ENCODE measurements at places on chromosomes 5 and 9.
A peak's percentile ranks its signal among the peaks of the same experiment; 100 is the strongest.

- no peak for DNase-seq
These were observed 29.1 kb downstream of the TSPAN17 start for GRCh38 chr5:176676361-176676824.

- DNase-seq, result no peak
These were observed 138.7 kb downstream of the YTHDC2 start for GRCh38 chr5:113652161-113652560.

- DNase-seq, result no peak
These were observed 46.8 kb downstream of the DBH start for GRCh38 chr9:133682818-133683585.

- DNase-seq, result no peak
These were observed 581.4 kb downstream of the RAB3C start for GRCh38 chr5:59164041-59164830.

DNA sequence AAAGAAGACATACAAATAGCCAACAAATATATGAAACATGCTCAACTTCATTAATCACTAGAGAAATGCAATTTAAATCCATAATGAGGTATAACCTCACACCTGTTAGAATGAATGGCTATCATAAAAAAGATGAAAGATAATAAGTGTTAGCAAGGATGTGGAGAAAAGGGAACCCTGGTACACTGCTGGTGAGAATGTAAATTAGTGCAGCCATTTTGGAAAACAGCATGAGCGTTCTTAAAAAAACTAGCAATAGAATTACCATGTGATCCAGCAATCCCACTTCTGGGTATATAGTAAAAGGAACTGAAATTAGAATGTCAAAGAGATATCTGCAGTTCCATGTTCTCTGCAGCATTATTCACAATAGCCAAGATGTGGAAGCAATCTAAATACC lies 64.2 kb upstream of the CEP78 start:
- no peak for DNase-seq

- no peak for DNase-seq
These were observed 28.1 kb upstream of the RNU6ATAC start for GRCh38 chr9:134192311-134192950.

- DNase-seq, result no peak
These were observed 106.0 kb downstream of the ARRDC3 start for GRCh38 chr5:91277093-91277626.

GRCh38 chr5:128436749-128437188 lies 101.3 kb downstream of the FBN2 start:
- DNase-seq, result no peak

GRCh38 chr5:73338256-73339050 lies 110.1 kb downstream of the FOXD1 start:
- no peak for DNase-seq

DNA sequence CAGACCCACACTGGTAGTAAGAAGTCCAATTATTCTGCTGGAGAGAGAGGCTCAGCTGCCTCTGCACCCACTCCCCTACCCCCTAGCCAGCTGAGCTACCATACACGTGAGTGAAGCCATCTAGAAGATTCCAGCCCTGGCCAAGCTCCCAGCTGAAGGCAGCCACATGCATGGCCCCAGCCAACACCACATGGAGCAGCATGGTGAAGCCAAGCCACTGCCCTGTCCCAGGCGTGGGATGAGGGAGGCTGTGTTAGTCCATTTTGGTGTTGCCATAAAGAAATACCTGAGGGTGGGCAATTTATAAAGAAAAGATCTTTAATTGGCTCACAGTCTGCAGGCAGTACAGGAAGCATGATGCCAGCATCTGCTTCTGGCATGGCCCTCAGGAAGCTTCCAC lies 20.0 kb upstream of the VDAC1 start:
- DNase-seq, result no peak

- DNase-seq, result no peak
These were observed 168.4 kb downstream of the GADD45G start for GRCh38 chr9:89773170-89773569.

DNA sequence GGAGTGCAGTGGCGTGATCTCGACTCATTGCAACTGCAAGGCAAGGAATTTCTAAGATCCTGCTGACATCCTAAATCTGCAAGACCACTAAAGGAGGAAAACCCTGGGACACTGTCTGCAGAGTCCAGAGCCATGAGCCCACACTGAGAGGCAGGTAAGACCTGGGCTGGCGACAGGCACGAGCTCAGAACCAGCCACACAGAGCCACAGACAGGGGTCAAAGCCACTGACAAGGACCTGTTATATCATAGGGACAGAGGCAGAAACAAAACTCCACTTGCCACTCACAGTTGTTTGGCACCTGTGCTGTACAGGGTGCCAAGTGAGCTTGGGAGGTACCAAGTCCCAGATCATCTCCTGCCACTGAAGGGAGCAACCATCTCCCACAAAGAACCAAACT lies 34.2 kb downstream of the IPPK start:
- peak; percentile 47 for DNase-seq

- DNase-seq, result no peak
These were observed 15.8 kb downstream of the MARCHF3 start for GRCh38 chr5:127014573-127014972.

DNA sequence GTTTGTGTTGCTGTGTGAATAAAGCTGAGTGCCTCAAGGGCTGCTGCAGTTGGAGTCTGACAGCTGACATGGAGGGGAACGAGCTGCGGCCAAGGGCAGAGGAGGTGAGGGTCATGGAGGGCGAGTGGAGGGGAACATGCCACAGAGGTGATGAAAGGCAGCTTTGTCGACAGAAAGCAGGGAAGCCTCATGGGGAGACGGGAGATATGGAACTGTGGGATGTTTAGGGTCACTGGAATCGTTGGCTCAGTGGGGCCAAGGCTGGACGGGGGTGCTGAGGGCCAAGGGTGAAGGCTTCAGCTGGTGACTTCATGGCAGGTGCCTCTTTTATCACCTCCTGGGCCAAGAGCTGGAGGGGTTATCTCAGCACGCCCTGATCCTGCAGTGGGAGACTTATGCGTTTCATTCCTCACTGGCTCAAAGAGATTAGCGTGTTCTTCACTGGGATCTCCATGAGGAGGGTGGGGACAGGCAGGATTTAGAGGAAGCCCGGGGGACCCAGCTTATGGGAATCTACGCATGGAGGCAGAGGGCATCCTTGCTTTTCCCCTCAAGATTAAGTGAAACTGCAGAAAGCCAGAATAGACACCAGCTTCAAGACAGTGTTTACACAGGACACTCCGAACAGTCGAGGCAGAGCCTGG lies 42.2 kb downstream of the FAM240B start:
- DNase-seq, result no peak

GRCh38 chr5:107100121-107100520 lies 570.6 kb downstream of the EFNA5 start:
- no peak for DNase-seq

DNA sequence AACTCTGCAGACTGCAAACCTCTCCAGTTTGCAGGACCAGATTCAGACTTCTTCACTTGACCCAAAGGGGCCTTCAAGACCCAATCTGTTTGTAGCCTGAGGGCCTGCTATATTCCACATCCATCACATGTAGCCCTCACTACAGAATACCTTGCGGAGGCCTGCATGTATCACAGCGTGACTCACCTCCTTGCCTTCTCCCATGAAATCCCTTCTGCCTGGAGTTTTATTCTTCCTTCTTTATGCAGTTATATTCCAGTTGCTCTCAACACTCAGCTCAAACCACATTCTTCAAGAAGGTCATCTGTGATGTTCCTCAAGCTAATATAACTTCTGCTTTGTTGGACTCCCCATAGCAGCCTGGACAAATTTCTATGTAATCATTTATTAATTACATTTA lies 198.5 kb upstream of the PTGER4 start:
- DNase-seq, result no peak

DNA sequence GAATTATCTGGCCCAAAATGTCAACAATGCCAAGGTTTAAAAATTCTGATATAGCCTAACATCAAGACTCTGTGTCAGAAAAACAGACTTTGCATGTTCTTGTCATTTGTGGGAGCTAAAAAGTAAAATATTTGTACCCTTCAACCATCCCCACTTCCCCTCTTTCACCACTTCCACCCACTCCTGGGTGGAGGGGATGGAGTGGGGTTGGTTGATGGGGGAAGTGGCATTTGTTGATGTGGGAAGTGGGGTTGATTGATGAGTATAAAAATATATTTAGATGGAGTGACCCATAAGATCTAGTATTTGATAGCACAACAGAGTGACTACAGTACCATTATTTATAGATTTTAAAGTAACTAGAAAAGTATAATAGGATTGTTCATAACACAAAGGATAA lies 55.0 kb upstream of the C9orf72 start:
- no peak for DNase-seq

- DNase-seq, result no peak
These were observed 180.0 kb downstream of the KIF4B start for GRCh38 chr5:155193483-155194107.

- DNase-seq, result no peak
These were observed 3.6 kb upstream of the PCDHA2 start for GRCh38 chr5:140791089-140791488.

GRCh38 chr5:175148636-175149172 lies 295.3 kb downstream of the DRD1 start:
- no peak for DNase-seq

DNA sequence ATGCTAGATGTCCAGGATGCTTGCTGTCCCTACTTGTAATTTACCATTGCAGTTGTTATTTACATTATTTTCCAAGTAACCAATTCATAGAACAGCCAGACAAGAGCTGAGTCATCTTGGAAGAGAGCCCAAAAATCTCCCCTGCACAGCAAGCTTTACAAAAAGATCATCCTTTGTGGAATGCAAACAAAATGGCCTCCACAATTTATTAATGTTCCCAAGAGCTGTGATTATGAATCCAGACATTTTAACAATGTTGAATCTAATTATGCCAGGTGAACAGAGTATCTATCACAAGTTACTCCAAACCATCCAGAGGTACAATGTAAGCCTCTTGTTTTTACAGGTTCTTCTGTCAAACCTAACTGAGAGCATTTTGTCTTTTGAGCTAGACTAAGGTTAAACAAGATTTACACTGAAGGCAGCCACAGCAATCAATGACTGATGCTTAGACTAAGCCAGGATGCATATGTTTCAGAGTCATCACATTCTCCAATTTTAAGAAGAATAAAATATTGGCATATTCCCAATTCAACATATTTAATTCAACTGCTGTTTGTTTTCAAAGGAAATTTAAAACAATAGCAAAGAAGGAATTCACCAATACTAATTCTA lies 95.3 kb upstream of the SLC12A2 start:
- DNase-seq, result no peak

GRCh38 chr5:68233075-68233474 lies 17.5 kb downstream of the PIK3R1 start:
- DNase-seq, result no peak

- DNase-seq, result no peak
These were observed 12.0 kb downstream of the TTC33 start for GRCh38 chr5:40743771-40744170.

DNA sequence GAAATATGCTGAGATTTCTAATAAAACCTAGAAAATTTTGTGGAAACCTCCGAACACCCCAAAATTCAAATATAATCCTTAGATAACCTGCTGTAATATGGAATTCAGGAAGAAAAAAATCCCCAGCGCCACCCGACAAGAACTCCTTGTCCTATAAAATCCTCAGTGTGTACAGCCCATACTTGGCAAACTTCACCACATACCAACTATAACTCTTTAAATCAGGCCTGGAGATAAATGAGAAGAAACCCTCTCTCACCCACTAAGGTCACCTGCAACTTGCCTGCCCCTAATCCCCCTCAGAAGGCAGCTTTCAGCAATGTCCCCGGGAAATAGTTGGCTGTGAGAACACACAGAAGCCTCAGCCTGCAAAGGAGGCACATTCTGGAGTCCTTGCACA lies 90.5 kb downstream of the SH3TC2 start:
- DNase-seq, result no peak

DNA sequence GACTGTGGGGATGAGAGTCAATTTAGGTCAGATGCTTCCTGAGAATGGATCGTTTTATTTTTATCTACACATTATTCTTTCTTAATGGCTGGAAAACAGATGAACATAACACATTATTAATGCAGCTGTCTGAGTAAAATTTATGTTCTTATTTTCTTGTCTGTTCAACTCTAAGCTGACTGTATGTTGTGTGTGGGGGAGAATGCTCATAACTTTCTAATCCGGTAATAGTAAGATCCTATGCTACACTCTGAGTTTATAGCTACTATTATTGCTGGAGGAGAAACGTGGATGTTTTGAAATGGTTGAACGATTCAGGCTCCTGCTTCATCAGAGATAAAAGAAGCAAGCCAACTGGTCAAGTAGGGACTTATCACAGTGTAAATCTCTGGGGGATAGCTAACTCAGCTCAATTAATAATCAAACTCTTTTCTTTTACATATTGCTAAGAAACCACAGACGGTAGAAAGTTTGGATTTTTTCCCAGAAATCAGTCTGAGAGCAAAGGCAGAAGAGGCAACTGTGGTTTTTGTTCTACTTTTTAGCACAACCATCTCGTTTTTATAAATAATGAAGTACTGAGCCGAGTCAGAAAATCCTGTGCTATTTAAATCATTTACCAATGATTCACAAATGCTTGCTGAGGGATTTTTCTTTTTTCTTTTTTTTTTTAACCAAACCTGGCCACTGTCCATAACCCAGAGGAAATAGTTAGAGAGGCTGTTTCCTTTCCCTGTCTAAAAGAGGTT lies 265.0 kb upstream of the FAM174A start:
- DNase-seq, result no peak

DNA sequence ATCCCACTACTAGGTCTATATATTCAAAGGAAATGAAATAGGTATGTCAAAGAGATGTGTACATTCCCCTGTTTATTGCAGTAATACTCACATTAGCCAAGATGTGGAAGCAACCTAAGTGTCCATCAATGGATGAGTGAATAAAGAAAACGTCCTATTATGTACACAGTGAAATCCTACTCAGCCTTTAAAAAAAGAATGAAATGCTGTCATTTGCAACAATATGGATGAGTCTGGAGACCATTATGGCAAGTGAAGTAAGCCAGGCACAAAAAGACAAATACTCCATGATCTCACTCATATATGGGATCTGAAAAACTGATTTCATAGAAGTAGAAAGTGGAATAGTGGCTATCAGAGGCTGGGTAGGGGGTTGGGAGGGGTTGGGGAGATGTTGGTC lies 909.1 kb upstream of the DMAC1 start:
- DNase-seq, result no peak

GRCh38 chr5:28580616-28581015 lies 1542.2 kb upstream of the CDH9 start:
- no peak for DNase-seq

DNA sequence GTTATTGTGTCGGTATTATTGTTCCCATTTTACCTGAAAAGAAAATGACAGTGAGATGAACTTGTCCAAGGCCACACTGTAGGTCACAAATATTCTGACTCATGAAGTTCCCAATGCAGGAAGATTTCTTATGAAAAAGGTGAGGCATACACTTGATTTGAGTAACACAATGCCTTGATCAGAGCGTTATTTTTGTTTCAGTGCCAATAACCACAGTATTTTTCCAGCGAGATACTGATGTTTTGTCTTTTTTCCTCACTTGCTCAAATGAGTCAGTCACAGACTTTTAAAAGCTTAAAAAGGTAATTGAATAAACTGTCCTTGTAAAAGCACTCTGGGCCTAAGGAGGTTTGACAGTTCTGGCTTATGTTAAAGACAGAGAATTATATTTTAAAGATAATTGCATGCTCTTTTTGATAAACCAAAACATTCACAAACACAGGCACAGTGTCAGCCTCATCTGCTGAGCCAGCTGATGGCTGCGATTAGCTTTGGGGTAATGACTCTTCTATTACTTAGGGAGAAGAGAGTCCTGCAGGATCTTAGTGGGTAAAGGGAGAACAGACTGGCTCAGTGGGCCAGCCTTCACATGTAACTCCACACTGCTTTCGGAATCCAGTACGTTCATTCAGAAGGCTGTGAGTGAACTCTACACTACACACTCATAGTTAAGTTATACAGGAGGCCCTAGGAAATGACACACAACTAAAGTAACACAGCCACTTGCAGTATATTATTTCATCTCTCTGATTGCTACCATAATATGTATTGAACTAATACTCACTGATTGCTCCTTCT lies 165.5 kb upstream of the CD180 start:
- DNase-seq, result no peak
